ENCODE measurements at places on chromosomes 13 and 19.

DNA sequence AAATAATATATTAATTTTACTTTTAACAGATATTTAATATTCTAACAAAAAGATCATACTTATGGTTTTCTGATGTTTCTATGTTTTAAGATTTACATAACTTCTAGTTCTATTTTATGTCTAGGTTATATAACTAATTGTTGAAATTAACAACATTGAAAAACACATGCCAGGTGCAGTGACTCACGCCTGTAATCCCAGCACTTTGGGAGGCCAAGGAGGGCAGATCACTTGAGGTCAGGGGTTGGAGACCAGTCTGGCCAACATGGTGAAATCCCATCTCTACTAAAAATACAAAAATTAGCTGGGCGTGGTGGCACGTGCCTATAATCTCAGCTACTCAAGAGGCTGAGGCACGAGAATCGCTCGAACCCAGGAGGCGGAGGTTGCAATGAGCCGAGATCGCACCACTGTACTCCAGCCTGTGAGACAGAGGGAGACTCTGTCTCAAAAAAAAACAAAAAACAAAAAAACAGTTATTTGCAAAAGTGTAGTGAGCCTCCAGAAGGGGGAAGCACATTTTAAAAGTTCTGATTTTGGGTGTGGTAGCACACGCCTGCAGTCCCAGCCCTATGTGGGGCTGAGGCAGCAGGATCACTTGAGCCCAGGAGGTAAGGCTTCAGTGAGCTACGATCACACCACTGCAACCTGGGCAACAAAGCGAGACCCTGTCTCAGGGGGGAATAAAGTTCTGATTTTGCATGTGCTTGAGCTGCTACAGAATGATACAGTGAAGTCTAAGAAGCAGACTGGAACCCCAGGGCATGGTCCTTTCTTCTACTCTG, 18.7 kb downstream of the MIPEP start:
- no peak for DNase-seq

DNA sequence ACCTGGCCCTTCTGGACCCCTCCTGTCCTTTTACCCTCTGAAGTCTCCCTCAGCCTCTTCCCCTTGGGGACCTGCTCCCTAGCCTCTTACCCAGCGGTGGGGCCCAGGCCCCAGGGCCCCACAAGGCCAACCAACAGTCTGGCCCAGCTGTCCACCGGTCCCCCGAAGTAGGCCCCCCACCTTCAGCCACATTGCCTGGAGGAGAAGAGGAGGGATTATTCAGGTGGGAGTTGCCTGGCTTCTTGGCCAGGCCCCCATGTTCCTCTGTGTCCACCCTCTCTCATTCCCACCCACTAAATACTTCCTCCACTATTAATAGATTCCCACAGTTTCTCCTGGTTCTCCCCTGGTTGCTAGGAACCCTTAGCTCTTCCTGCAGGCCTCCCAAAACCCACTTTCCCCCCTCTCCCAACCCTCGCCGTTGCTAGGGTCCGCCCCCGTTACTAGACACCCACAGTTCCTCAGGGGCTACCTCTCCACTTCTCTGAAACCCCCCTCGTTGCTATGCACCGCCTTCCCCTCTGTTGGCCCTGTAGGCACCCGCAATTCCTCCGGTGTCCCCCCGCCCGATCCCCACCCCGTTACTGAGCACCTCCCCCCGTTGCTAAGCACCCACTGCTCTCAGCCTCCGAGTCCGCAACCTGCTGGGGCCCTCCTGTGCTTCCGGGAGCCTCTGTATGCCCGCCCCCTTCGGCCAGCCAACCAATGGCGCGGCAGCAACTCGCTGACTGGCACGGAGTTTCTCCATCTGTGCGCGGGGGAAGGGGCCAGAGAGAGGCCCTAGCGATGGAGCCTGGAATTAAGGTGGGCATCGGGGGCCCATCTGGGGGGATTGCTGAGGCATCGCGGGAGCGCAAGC, 2.0 kb downstream of the COQ8B start:
- DNase-seq: peak; percentile 88

GRCh38 chr19:39423258-39424086, 11.0 kb downstream of the PLEKHG2 start:
- no peak for DNase-seq

DNA sequence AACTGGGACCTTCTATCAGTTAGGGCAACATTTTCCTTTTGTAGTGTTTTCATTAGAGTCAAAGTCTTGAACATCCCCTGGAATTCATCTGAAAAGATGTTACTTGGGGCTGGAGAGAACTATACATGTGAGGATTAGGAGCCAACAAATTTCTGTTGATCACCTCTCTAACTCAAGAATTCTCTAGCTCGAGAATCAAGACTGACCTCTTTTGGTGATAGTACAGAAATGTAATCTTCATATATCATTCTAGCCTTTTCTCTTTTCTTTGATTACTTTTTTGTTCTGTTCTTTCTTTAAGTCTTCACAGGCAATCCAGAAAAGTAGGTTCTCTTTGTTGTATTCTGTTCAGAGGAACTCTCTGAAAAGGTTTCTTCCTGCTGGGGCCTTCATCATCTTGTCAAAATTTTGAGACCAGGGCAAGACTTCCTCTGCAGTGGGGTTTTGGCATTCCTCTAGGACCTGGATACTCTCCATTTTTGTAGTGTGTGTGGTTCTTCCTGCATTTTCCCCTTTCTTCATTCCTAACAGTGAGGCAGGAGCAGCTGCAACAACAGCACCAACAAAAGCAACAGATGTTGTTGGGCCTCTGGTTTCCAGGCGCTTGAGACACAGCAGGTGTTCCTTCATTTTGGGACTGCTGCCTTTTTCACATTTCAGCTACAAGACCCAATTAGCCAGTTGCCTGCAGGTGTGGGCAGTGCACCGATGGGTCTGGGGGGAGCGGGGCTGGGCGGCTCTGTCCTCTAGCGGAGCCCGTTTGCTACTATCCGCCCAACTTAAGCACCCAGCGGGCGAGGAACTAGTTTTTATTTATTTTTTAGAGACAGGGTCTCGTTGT, 26.2 kb downstream of the ELF1 start:
- no peak for DNase-seq

DNA sequence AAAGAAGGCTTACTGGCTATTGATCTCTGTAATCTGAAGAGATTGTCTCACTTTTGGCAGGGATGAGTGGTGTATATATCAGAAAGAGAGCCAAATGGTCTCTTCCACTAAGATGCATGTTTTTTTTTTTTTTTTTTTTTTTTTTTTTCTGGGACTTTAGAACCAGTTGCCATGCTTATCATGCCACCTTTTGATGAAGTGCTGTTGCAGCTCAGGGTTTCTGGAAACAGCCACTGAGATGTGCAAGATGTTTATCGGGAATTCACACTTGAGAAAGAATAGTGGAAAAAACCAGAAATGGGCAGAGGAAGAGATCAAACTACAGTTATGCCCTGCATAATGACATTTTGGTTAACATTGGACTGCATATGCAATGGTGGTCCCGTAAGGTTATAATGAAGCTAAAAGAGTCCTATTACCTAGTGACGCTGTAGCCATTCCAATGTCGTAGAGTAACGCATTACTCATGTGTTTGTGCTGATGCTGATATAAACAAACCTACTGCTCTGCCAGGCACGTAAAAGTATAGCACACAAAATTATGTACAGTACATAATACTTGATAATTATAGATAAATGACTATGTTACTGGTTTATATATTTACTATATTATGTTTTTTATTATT, 121.0 kb downstream of the KLF5 start:
- no peak for DNase-seq

DNA sequence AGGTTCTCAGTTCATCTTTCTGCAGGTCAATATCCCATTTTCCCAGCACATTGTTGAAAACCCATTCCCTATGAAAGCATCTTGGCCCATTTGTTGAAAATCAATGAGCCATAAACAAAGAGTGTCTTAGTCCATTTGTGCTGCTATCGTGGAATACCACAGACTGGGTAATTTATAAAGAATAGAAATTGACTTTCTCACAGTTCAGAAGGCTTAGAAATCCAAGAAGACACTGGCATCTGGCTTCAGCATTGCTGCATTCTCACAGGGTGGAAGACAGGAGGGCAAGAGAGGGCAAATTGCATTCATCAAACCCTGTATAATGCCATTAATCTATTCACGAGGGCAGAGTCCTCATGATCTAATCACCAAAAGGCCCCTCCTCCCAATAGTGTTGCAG, 34.1 kb downstream of the ZNF823 start:
- DNase-seq: no peak

- no peak for DNase-seq
Observed at GRCh38 chr13:107421951-107422350, 793.4 kb downstream of the LIG4 start.

DNA sequence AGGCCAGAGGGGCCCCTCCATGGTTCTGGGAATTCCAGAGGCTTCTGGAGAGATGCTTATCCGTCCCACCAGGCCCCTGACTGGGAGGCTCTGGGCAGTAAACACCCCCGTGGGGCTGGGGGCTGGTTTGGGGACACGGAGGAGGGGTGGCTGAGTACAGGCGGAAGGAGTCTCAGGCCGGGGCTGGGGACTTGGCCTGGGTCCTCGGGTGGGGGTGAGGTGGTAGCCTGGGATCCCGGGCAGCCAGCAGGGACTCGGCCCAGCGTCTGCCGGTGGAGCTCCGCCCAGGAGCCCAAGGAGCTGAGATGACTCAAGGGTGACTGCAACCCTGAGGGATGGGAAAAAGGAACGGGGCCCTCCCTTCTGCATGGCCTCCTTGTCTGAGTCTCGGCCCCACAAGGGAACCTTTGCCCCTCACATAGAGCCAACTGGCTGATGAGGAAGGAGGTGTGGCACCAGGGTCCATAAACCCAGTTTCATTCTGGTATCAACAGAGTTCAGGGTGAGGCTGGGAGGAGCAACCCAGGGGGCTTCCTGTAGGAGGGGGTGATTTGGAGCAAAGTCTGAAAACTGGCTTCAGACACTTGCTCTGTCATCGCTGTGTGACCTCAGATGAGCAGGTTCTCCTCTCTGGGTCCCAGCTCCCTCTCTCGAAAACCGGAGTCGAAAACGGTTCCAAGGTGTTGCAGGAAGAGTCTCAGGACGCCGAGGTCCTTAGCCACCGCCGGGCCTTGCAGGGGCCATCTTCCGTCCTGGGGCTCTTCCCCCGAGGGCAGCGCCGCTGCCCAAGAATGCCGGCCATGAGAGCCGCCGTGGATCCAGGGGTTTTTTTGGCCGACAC, 809 bp downstream of the MISP start:
- DNase-seq: no peak

DNA sequence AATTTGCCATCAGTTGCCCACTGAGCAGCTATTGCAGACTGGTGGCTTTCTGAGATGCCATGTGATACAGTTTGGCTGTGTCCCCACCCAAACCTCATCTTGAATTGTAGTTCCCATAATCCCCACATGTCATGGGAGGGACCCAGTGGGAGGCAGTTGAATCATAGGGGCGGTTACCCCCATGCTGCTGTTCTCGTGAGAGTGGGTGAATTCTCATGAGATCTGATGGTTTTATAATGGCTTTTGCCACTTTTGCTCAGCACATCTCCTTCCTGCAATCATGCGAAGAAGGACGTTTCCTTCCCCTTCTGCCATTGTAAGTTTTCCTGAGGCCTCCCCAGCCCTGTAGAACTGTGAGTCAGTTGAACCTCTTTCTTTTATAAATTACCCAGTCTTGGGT, 34.8 kb upstream of the ANKRD10 start:
- no peak for DNase-seq

GRCh38 chr13:72760189-72760588, 21.5 kb downstream of the DIS3 start:
- no peak for DNase-seq

- no peak for DNase-seq
Observed at GRCh38 chr13:75771818-75772217, 135.7 kb downstream of the LMO7 start.

DNA sequence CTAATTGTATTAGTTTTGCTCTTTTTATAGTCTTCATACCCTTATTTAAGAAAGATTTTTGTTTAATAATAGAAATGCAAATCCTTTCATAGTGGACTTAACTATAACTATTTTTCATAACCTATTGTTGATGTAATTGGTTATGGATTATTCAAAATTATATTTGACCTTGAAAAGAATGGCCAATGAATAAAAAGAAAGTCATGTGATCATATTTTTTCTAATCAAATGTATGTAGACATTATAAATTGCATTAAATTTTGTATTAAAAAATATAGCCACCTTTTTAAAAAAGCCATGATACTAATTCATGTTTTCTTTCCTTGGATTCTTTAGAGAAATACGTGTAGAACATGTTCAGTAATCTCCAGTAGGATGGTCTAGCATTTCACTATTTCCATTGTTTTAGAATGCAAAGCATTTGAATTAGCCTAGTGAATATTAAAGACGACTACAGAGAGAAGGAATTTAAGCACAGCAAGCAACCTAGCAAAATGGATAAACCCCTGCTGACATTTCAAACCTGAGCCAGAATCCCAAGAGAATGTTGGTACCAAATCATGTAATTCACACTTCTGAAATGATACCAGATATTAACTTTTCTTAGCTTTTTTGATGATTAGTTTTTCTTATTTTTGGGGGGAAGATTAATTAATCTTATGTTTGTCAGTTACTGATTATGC, 1297.4 kb upstream of the MIR17HG start:
- DNase-seq: no peak

- DNase-seq: no peak
Observed at GRCh38 chr13:100584896-100585295, 3.7 kb downstream of the GGACT start.
